ENCODE measurements at places on chromosomes 3 and 15.

- DNase-seq = no peak
These were observed 9.9 kb downstream of the MYD88 start for GRCh38 chr3:38148311-38148882.

DNA sequence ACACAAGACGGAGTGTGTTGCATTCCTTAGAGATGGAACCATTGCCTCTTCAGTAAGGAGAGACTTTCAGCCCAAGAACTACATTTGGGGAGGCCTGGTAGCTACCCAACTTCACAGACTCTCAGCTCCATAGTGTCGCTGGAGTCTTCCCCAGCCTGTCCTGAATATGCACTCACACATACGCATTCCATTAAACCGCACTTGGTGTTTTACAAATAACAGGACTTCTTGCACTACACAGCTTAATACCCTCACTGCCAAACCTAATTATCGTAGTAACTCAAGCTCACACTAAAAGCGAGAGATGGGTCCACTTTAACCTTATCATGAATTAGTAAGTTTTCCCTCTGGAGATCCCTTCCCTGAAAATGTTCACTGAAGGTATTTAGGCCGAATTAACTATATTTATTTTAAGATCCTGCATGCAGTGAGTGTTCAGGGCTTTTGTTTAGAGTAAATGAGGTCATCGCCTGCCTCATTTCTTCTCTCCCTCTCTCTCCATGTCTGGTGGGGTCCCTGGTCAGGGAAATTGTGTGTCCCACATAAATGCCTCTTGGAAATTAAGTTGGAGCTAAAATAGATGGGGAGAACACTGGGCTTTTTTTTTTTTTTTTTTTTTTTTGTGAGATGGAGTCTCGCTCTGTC lies 171.9 kb downstream of the FAM43A start:
- DNase-seq = no peak

- DNase-seq = no peak
These were observed 72.1 kb upstream of the ITGA11 start for GRCh38 chr15:68503791-68504680.

DNA sequence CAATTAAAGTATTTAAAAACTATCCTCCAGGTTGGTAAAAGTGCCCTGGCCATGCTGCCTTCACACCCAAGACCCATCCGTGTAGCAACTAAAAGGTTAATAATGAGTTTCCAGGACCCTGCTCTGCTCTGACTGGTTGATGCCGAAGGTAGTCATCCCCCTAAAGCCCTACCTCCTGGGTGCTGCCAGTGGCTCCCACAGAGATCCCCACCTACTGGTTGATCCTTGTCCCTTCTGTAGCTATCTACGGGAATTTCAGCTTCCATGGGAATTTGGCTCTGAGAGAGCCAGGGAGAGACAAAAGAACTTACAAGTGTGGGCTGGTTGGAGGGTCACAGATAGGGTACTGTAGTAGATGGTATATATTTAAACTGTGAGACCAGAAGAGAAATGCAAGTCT lies 110.6 kb upstream of the NANOGP8 start:
- no peak for DNase-seq

DNA sequence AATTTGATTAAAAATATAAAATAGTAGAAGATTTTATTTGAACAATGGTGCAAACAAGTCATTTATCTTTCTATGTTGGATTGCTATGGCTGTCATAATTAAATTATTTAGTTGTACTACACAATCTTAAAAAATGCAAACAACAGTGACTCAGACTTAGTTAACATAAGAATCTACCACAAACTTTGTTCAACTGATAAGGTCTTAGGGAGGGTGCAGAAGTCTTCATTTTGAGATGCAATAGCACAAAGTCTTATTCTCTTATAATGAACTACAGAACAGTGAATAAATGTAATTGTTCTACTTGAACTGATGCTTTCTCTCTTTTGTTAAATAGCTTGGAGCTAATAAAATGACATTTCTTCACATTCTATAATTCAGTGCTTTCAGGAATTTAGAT lies 482.8 kb upstream of the NAALADL2 start:
- DNase-seq = no peak

- no peak for DNase-seq
These were observed 549.5 kb downstream of the DIPK2A start for GRCh38 chr3:144521131-144521530.

DNA sequence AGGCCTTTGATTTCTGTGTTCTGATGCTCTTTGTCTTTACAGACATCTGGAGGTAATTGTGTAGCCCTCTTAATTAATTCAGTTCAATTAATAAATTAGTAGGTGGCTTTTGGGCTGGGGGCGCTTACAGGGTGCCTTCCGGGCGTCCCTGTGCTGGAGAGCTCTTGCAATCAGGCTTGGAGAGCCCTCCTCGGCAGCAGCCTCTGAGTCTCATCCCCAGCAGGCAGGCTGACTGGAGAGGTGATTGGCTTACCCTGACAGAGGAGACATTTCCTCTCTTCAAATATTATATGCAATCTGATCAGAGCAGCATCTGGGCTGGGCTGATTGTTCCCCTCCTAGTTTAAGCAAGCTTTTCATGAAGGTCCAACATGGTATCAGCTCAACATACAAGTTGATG lies 250.7 kb downstream of the LPP start:
- no peak for DNase-seq

DNA sequence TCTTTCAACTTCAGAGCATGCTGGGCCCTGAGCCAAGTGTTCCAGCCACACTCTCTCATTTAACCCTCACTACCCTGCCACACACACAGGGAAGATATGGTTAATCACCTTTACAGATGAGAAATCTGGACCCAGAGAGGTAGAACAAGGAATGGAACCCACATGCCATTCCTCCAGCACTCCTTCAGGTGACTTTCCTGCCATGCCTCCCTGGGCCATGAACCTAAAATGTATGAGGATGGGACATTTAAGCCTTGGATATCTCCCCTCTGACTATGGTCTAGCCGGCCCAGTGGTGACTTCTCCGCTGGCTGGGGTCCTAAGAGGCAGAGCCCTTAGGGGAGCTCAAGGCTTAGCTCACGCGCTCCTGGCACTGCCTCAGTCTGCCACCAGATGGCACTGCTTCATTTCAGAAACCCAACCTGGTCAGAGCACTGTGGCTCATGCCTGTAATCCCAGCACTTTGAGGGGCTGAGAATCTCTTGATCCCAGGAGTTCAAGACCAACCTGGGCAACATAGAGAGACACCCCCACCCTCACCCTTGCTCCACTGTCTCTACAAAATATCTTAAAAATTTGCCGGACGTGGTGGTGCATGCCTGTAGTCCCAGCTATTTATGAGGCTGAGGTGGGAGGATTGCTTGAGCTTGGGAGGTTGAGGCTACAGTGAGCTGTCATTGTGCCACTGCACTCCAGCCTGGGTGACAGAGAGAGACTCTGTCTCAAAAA lies 2.2 kb upstream of the DCAF1 start:
- DNase-seq = no peak

DNA sequence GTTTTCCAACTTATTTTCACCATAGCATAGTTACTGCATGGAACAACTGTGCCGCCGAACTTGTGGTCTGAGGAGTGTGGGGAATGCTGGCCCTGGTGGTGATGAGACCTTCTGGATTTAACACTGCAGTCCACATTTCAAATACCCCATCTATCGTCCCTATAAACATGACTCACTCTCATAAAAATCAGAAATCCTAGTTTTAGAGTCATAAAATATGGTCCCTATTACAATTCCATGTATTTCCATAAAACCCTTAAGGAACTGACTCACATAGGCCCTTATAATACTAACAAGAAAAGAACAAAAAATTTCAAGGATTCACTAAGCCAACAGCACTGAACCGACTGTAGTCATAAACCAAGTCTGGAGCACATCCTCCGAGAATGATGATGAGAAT lies 147.2 kb downstream of the FOXP1 start:
- no peak for DNase-seq

DNA sequence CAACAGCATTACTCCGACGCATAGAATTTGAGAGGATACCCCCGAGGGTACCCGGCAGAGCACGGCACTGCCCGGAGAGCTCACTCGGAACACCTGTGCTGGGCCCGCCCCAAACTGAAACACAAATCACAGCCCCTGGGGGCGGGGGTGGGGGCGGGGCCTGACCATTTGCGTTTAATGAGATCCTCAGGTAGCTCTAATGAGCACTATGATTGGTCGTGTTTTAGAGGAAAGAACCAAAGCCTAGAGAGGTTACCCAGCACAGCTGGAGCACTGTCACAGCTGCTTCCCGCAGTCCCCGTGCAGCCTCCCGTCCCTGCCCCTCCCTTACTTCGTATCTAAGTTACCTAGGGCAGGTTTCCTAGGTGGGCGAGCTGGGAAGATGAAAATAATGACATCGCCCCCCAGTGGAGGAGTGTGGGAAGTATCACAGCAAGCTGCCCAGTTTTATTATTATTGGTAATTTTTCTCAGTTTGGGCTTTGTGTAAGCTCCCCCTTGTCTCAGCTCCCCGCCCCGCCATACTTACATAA lies 187.1 kb downstream of the PDE8A start:
- no peak for DNase-seq

- DNase-seq = no peak
These were observed 14.9 kb downstream of the C3orf18 start for GRCh38 chr3:50552598-50552997.

GRCh38 chr3:40470701-40471100 lies 6.2 kb upstream of the ZNF619 start:
- DNase-seq = no peak

DNA sequence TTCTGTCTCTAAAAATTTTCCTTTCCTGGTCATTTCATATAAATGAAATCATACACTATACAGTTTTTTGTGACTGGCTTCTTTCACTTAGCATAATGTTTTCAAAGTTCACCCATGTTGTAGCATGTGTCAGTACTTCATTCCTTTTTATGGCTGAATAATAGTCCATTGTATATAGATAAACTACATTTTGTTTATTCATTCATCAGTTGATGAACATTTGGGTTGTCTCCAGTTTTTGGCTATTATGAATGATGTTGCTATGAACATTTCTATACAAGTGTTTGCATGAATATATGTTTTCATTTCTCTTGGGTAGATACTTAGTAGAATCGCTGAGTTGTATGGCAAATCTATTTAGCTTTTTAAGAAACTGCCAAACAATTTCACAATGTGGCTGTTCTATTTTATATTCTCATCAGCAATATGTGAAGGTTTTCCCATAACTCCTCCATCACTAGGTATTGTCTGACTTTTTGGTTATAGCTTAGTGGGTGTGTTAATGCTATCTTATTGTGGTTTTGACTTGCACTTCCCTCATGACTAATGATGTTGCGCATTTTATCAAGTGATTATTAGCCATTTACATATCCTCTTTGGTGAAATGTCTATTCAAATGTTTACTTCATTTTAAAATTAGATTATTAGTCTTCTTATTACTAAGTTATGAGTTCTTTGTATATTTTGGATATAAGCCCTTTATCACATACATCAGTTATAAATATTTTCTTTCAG lies 21.7 kb upstream of the AP4E1 start:
- no peak for DNase-seq

All from NCI-H2029 treated with DMSO at 0.1 percent for 48 hours (cell line).